NCI-H526 (cell line): ENCODE measurements at places on chromosomes 11 and 22.

DNA sequence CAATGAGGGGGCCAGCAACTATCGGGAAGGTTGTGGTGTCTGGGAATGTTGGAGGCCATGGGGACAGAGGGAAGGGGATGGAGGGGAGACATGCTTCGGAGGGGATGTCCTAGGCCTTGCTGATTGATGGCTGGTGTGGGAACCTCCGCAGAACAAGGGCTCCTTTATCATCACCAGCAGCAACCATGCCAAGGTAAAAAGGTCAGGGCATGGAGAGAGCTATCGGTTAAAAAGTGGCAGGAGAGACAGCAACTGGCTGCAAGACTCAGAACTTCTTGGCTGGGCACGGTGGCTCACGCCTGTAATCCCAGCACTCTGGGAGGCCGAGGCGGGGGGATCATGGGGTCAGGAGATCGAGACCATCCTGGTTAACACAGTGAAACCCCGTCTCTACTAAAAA lies 3.0 kb downstream of the GSTT4 start:
- DNase-seq: no peak

GRCh38 chr11:27514076-27514475 lies 7.5 kb upstream of the LIN7C start:
- DNase-seq: no peak

GRCh38 chr22:23793326-23793725 lies 6.6 kb downstream of the SMARCB1 start:
- no peak for DNase-seq

- no peak for DNase-seq
Observed at GRCh38 chr22:47398921-47399790, 636.7 kb downstream of the TBC1D22A start.

GRCh38 chr22:31952472-31952871 lies 8.1 kb downstream of the YWHAH start:
- no peak for DNase-seq

DNA sequence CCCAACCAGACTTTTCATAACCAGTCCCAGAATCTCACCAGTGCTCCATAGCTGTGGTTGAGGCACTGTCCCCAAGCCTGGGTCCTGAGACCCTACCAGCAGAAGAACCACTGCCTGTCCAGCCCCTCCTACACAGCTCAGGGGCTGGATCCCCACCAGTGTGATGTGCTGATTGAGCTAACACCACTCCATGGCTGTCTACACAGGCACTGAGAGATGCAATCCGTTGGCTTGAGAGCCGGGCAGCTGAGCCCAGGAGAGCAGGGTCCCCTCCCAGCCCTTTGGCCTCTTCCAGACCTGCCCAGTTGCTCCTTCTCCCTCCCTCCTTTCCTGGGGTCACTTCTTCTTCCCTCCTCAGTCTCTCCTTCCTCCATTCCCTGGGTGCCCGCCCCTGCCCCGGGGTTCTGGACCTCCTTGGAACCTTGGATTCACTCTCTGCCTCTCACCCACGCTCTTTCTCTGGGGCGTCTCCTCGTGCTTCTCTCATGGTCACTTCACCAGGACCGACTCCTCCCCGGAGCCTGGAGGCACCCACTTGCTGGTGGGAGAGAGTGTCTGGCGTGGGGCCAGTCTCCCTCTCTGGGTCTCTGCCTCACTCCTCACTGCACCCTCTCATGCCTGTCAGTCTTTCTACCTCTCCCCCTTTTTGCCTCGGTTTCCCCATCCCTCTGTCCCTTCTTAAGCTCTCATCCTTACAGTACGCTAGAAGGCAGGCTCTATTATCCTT lies 706 bp upstream of the SCYL1 start:
- no peak for DNase-seq

- no peak for DNase-seq
Observed at GRCh38 chr11:116111546-116111945, 607.3 kb upstream of the CADM1 start.

GRCh38 chr11:120188811-120189455 lies 21.9 kb upstream of the OAF start:
- DNase-seq: no peak

DNA sequence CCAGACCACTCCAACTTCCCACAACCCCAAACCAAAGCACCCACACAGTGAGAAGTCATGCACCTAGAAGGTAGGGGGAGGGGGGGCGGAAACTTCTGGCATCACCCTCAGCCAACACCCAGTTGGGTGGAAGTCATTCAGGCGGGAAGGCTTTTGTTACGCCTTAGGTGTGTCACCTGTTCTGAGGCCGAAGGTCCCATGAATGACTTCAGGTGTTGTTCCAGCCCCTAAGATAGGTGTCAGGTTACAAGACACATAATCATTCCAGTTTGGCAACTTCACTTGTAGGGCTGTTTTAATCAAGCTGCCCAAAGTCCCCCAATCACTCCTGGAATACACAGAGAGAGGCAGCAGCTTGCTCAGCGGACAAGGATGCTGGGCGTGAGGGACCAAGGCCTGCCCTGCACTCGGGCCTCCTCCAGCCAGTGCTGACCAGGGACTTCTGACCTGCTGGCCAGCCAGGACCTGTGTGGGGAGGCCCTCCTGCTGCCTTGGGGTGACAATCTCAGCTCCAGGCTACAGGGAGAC lies at the start of gene TMPRSS4:
TSS of gene TMPRSS4 (plus strand) at position 325 of the 528 bp plus-strand sequence. CDS start 225 bp downstream, outside the sequence.
- DNase-seq: peak; percentile 99

DNA sequence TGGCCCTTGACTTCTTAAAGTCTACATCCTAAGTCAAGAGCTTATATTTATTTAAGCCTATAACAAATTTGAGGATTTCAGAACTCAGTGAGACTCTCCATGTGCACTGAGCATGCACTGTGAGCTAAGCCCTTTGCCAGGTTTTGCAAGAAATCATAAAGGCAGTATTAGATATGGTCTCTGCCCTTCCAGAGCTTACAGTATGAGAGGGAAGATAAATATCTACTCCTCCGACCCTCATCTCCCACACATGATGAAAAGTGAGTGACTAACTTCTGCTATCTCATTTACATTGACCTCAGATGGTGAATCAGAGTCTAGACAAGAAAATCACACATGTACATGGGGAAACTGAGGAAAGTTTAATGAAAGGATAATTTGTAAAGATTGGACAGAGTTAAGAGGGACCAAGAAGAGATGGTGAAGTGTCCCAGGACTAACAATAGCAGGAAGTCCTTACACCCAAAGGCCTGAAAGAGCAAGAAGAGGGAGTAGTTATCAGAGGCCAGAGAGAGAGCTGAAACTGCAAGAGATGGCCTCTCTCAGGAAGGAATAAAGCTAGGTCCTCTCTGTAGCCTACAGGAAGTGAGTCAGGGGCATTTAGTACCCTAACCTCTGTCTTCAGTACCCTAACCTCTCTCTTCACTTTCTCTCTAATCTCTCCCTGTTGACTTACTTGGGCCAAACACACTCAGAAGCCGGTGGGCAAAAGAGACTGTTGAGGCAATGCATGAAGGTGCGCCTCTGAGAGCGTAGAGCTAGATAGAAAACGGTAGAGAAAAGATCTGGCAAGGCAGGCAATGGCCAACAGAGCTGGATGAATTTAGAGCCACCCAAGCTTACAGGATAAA lies 23.0 kb upstream of the BLID start:
- no peak for DNase-seq

- no peak for DNase-seq
Observed at GRCh38 chr11:2858995-2859698, 26.4 kb downstream of the CDKN1C start.

GRCh38 chr11:122853261-122853660 lies 15.0 kb downstream of the CRTAM start:
- DNase-seq: no peak

DNA sequence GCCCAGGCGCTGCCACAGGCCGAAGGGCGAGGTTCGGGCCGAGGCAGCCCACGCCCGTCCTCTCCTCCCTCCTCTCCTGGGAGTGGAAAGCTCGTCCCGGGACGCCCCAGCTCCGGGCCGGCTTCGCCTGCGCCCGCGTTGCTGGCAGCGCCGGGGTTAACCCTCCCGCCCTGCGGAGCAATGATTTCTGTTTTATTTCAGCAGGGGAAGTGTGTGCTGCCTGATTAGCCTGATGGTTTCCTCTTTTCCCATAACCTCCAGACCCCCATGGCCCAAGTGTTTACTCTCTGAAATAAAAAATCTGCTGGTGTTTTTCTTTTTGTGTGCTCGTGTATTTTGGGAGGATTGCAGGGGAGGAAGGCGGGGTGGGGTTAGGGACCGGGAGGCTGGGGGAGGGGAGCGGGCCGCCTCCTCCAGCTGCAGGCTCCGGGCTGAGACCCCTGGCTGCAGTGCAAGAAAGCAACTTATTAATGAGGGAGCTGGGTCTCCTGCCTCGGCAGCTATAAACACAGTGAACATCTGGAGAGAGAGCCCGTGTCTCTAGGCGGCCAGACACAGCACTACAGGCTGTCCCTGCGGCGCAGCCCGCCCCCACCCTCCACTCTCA lies 38.6 kb downstream of the ETS1 start:
- no peak for DNase-seq
